ENCODE measurements at places on chromosomes 11 and 22.

DNA sequence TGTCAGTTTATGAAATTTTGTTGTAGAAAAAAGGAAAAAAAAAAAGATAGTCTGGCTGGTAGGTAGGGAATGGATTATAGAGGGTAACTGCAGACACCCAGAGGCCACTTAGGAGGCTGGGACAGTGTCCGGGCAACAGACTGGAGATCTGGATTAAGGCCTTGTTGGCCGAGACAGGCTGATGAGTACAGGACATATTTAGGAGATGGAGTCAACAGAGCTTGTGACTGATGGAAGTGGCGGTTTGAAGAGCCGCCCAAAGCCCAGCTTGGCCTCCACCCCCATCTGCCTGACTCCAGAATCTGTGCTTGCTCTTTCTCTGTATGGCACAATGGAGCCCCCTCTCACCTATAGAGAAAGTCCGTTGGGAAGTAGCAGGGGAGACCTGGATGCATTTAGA, 7.6 kb downstream of the PLEKHB1 start:
- no peak for DNase-seq

DNA sequence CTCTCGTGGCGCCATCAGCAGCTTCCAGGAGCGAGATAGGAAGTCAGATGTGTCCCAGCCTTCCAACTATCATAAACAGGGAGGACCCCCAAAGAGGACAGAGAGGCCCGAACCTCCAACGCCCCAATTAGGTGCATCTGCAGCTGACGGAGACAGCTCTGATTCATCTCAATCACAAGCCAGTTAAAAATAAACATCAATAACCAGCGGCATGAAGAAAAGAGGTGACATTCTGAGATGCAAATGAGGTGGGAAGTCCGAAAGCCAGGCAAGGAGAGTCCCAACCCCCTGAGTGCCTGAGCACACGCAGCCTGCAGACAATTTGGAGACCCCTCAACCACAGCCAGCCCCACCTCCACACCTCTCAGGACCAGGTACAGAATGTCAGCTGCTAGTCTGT, 28.1 kb upstream of the IGSF9B start:
- DNase-seq: no peak

DNA sequence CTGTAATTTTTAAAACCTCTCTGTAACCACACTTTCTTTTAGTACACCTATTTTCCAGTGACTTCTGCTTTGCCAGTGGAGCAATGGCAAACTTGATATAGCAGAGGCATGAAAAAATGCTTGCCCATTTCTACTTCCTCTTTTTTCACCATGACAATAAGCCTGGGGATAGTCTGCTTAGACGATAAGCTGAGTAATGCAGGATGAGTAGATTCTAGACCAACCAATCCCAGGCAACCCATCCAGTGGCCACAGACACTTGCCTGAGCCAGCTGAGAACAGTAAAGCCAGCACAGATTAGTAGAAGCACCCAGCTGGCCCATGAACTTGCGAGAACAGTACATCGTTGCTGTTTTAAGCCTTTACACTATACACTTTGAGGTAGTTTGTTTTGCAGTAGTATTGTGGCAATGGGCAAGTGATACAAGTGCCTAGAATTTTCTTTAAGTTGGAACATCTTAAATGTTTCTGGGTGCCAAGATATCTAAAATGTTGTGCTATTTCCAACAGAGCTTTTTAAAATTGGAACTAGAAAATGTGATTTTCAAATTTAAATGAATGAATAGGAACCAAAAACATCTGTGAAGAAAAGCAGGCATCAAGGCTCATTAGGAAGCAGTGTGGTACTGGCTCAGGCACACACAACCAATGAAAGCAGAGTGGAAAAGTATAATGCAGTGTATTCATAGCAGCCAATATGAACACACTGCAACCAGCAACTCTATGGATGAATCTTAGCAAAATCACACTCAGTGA, 37.7 kb downstream of the DDI1 start:
- no peak for DNase-seq

GRCh38 chr11:16807306-16807705, 68.9 kb downstream of the C11orf58 start:
- no peak for DNase-seq

- DNase-seq: peak; percentile 70
Observed at GRCh38 chr11:206526-207207, 532 bp downstream of the BET1L start.

- DNase-seq: peak; percentile 78
Observed at GRCh38 chr11:926341-926916, 759 bp downstream of the AP2A2 start.

DNA sequence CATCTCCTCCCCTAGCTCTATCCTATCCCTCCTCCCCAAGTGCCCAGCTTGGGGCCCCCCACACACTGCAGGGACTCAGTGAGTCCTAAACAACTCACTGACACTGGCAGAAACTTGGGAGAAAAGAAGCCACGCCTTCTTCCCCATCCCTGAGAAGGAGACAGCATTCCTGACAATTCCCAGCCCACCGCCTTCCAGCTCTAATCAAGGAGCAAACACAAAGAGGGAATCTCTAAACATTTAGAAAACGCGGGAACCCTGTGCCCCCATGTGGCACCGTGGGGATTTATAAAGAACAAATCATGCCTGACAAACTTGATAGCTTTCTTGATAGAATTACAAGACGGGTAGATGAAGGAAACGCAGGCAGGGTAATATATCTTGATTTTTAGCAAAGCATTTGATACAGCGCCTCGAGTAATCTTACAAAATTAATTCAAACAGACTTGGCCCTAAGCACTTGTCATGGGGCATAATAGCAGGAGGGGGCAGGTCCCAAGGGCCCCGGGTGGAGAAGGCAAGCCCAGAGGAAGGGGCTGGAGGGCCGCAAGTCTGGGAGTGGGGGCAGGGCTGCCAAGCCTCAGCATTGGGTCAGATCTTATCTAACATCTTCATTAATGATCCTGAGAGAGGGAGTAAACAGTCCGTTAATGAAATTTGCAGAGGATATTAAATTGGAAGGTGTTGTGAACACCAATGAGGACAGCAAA, 4.5 kb downstream of the CHST1 start:
- no peak for DNase-seq

DNA sequence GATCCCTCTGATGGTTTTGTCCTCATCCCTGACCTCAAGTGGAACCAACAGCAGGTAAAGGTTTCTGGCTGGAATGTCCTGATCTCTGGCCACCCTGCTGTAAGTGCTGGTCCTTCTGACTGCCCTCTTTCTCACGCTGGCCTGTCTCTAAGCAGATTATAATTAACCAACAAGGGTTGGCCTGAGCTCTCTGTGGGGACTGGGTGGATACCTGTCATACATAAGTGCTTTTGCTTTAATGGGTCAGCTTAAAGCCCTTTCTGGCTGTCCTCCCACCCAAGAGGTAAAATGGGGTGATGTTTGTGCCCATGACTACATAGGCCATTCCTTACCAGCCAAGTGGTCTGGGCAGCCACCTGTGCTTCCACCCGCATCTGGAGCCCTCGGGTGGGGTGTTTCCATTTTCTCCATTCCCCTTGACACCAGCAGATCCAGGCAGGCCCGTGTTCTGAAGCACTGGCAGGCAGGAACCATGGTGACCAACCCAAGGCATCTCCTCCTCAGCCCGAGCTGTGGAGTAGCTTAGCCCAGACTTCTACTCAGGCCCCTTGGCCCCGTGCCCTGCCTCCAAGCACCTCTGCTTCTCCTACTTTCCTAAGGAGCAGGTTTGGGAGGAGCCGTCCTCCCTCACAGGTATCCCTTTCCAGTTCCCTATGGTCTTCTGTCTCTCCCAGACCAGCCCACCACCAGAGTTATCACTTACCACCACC, 17.0 kb upstream of the ST3GAL4 start:
- DNase-seq: no peak

DNA sequence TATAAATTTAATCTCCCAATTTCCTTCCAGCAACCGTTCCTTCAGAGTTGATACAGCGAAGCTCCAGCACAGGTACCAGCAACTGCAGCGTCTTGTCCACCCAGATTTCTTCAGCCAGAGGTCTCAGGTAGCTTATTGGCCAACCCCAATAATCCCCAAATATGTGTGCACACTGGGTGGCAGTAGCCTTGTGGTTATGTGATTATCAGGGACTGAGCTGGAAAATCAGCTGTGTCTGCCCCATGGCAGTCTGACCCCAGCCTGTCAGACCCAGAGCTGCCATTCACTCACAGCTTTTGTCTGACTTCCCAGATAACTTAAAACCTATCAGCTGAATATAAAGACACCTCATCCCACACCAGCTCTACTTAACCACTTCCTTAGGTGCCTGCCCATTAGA, 2.0 kb downstream of the HSCB start:
- DNase-seq: no peak

DNA sequence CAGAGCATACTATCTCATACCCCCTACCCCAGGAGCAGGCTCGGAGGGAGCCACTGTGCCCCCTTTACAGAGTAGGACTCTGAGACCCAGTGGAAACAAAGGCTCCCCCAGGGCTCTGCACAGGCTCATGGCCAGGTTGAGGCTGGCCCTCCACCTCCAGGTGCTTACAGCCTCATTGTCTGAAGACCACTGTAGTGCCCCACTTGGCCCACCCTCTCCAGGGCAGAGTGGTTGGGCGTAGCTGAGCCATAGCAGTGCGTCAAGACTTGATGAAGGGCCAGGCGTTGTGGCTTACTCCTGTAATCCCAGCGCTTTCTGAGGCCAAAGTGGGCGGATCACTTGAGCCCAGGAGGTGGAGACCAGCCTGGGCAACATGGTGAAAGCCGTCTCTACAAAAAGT, 1.7 kb downstream of the ANKRD13D start:
- no peak for DNase-seq

- no peak for DNase-seq
Observed at GRCh38 chr11:78446210-78446609, 28.6 kb upstream of the GAB2 start.

DNA sequence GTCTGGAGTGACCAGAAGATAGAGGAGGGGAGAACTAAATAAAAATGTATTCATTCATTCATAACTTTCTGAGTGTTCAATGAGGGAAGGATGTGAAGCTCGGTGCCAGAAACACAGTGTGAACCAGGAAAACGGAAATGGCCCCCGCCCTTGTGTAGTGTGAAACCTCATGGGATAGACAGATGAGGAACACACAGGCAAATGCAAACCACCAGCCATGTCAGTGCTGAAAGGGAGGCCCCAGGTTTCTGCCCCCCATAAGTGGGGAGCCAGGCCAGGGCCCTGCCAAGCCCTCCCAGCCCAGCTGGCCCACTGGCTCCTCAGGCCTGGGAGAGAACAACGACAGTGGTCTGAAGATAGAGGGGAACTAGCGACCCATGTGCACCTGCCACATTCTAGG, 30.5 kb downstream of the LARGE1 start:
- DNase-seq: no peak

DNA sequence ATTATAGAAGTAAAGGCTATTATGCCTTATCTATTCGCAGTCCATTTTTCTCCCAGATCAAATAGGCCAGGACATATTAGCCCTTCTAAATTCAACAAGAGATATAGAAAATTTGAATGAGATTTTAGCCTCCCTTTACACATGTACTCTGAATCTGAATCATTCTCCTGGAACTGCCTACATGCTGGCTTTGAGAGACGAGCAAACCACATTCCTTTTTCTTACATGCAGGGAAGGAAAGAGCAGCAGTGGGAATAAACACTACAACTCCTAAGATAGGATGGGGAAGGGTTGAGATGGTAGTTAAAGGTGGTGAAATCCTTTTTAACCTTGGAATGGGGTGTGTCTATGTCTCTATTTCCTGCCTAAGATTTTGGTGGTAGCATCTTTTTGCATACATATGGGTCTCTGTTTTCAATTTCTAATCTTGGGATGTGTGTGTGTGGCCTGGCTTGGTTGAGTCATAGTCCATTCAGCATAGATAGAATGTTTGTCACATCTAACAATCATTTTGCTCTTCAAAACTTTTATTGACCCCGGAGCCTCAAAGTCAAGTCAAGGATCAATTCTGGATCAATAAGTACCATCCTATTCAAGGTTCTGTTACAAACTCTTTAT, 11.1 kb upstream of the OOSP2 start:
- no peak for DNase-seq

DNA sequence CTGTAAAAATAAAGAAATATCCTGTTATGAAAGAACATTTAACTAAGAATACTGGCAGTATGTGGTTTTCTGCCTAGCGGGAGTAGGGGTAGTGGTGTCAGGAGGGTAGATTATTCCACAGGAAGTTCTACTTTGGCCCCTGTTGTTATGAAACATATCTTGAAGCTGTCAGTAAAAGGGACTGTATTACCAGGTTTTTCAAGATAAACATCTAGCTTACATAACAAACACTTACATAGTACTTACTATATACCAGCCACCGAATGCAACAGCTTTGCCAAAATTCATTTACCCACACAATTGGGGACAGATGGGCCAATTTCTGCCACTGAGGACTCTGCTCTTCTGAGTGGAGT, 3.7 kb downstream of the TMEM123 start:
- no peak for DNase-seq

- DNase-seq: no peak
Observed at GRCh38 chr11:68816251-68816776, 25.4 kb downstream of the CPT1A start.

DNA sequence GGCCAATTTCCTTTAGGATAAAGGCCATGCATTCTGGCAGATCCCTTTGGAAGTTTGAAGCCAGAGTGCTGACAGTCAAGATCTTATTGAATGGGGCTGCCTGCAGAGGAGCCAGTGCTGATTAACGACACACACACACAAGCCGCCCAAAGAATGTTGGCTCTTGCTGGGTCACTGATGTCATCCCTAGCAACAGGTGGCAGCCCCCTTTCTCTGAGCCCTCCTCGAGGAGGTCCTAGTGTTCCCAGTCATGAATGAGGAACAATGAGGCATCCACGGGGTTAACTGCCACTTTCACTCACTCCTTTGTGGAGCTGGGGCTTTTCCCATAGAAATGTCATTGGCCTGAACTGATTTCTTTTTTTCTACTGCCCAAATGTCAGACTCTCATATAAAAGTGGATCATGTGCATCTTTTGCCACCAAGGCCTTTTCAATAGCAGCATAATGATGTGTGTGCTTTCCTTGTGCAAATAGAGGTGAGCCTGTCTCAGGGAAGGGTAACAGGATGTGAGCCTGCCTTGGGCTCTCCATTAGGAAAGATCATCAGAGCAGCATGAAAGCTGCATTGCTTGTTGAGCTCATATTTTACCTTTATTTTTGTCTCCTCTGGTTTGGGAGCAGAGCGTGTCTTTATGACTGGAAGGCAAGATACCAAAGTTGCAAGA, 301.8 kb upstream of the MTNR1B start:
- no peak for DNase-seq

- no peak for DNase-seq
Observed at GRCh38 chr11:46367244-46367915, 14.1 kb upstream of the MDK start.

GRCh38 chr11:27085605-27086004, 45.0 kb downstream of the BBOX1 start:
- no peak for DNase-seq

- DNase-seq: no peak
Observed at GRCh38 chr22:34760276-34761008, 305.5 kb upstream of the ISX start.

- DNase-seq: no peak
Observed at GRCh38 chr22:26534171-26534855, 22.0 kb upstream of the TFIP11 start.

- DNase-seq: no peak
Observed at GRCh38 chr11:68191661-68192579, 21.2 kb downstream of the KMT5B start.

GRCh38 chr22:43848366-43849171, 13.7 kb downstream of the SULT4A1 start:
- DNase-seq: no peak

- DNase-seq: no peak
Observed at GRCh38 chr11:68855205-68855981, 13.7 kb upstream of the CPT1A start.

All from 8988T (cell line).